Stimulated activated CD4-positive, alpha-beta T cell treated with anti-CD3 and anti-CD28 coated beads, Interleukin-12 subunit alpha, Interleukin-12 subunit beta, amount 100 ng/mL, for 24 hours (primary cell): ENCODE measurements at places on chromosomes 11 and 22.

GRCh38 chr11:61553373-61554171, 27.3 kb downstream of the SYT7 start:
- no peak for DNase-seq

- DNase-seq = no peak
Observed at GRCh38 chr11:12707500-12707880, 33.3 kb downstream of the TEAD1 start.

GRCh38 chr11:113805640-113806039, 26.0 kb downstream of the CLDN25 start:
- no peak for DNase-seq

- no peak for DNase-seq
Observed at GRCh38 chr11:62195945-62196344, 5.9 kb downstream of the SCGB1D1 start.

DNA sequence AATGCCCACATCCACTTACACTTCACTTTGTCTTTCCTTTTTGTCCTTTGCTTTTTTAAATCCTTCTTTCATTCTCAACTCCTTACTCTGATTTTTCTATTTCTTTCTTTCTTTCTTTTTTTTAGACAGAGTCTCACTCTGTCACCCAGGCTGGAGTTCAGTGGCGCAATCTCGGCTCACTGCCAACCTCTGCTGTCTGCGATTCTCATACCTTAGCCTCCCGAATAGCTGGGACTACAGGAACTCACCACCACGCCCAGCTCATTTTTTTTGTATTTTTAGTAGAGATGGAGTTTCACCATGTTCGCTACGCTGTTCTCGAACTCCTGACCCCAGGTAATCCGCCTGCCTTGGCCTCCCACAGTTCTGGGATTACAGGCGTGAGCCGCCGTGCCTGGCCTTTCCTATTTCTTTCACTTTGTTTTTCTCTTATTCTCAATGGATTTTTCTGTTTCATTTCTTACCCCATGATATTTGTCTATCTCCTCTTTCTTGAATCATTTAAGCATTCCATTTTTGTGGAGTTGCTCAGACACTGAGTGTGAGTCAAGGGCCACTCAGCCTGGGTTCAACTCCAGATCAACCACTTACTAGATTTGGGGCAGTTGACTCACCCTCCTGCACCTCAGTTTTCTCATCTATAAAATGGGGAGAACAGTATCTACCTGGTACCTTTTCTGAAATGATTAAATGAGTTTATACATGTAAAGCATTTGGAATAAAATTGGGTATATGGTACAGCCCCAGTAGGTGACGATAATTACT, 7.6 kb downstream of the KCNJ5 start:
- no peak for DNase-seq

- no peak for DNase-seq
Observed at GRCh38 chr11:120136356-120136755, 1.6 kb downstream of the TRIM29 start.

DNA sequence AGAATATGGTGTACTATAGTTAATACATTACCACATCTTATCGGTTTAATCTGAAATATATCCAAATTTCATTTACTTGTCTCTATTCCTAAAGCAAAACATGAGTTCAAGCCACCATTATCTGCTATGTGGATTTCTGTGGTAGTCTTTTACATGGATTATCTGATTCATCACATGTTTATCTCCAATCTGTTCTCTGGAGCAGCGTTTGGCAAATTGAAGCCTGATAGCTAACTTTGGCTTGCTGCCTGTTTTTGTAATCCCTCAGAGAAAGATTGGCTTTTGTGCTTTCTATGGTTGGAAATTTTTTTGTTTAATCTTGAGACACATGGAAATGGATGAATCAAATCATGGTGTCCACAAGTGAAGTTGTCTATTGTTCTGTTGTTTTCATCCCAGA, 274.3 kb downstream of the JRKL start:
- DNase-seq = no peak

DNA sequence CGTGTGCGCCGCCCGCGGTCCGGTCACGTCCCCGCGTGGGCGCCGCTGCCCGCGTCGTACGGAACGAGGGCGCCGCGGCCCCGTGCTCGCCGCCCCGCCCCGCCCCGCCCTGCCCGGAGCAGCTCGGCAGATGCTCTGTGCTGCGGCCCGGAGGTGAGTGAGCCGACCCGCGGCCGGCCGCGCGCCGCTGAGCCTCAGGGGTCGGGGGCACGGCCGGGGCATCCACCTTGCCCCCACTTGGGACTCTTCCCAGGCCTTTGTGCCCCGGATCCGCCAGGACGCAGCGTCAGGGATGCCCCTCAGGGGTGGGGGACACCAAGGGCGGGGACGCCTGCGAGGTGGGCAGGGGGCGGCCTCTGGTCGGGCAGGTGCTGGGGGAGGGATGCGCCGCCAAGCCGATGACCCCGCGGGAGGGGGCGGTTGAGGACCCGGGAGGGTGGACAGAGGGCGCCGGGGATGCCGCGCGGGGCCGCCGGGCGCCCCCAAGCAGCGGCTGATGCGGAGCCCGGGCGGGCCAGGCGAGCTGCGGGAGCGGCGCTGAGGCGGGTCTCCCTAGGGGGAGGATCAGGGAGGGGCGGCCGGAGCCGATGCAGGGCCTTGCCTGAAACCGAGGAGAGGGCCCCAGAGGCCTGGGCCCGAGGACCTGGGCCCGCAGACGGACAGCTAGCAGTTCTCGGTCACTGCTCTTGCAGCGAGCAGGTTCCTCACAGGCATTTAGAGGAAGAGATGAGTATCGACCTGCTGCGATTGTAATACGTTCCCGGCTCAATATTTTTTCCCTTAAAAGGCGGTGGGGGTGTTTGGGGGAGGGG, at the start of gene GNAZ:
Gene GNAZ (plus strand): TSS at position 102 of the 812 bp plus-strand sequence. CDS start 25,177 bp downstream, outside the sequence.
- no peak for DNase-seq

GRCh38 chr11:62393735-62394134, 25.1 kb upstream of the SCGB1A1 start:
- no peak for DNase-seq

GRCh38 chr11:57283231-57283990, 41.3 kb downstream of the TNKS1BP1 start:
- no peak for DNase-seq

GRCh38 chr11:134742956-134743819, 331.1 kb upstream of the B3GAT1 start:
- DNase-seq = no peak

- no peak for DNase-seq
Observed at GRCh38 chr11:80204021-80204420, 763.2 kb upstream of the TENM4 start.

GRCh38 chr11:134038897-134039470, 29.9 kb upstream of the JAM3 start:
- no peak for DNase-seq

DNA sequence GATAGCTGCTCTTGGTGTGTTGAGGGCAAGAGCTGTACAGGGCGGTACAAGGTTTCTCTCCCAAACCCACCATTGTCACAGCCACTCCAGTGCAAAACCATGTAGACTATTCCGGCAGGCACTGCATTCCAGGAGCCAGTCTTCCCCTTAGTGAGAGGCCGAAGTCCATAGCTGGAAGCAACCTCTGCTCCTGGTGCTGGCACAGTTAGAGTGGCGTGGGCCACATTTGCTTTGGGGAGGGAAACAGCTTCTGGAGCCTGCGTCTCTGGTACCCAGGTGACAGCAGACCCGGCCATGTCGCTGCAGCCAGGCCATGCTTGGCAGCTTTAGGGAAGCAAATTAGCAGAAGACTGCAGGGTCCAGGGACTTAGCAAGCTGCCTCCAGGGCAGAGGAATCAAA, 788.0 kb downstream of the BRD1 start:
- DNase-seq = no peak

GRCh38 chr22:29209624-29209929, 3.9 kb downstream of the EMID1 start:
- DNase-seq = no peak

DNA sequence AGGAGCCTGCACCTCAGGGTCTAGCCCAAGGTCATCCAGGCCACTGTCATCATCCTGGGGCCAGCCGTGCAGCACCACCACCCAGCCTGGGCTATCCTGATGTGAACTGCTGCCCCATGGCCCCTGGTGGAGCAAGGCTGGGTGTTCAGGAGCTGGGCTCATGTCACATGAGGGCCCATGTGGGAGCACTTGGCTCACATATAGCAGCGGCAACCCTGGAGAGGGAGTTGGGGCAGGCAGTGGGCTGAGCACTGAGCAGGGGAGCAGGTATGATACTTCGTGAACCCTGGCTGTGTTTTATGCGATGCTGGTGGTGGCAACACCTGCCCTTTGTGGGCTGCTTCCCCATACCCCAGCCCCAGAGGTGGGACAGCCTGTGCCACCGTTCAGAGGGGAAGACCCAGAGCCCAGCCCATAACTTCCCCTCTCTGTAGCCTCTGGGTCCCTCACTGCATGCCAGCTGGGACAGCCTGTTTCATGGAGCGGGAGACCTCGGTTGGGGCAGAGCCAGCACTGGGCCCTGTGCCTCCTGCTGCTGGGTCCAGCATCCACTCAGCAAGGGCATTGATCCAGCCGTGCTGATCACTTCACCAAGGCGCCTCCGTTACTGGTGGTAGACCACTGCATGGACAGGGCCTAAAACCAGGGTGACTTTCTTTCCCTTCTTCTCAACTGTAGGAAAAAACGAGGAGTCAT, 62.5 kb upstream of the SUSD2 start:
- no peak for DNase-seq

- DNase-seq = no peak
Observed at GRCh38 chr11:78420255-78420764, 2.7 kb upstream of the GAB2 start.

DNA sequence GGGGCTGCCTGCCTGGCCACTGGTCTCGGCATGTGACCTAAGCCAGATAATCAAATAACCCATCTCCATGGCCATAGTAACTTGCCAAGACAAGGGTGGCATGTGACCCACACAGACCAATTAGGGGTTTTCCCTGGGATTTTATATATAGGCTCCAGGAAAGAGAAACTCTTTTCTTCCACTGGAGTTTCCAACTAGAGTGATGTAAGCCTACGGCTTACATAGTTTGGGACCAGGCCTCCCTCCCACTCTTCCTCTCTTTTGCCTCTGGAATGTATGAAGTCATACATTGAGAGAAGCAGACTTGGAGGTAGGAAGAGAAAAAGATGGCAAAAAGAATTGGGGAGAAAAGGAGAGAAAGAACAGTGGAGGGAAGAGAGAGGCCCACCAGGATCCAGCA, 84.6 kb upstream of the LDLRAD3 start:
- DNase-seq = no peak

GRCh38 chr11:65150509-65151299, 16.4 kb upstream of the SYVN1 start:
- no peak for DNase-seq

GRCh38 chr11:79167510-79168188, 273.2 kb downstream of the TENM4 start:
- no peak for DNase-seq

- DNase-seq = no peak
Observed at GRCh38 chr22:46068181-46068592, 82.1 kb upstream of the PPARA start.

- DNase-seq = no peak
Observed at GRCh38 chr22:30324014-30324730, 2.6 kb downstream of the TBC1D10A start.
